ENCODE measurements at places on chromosomes 2 and 18.

DNA sequence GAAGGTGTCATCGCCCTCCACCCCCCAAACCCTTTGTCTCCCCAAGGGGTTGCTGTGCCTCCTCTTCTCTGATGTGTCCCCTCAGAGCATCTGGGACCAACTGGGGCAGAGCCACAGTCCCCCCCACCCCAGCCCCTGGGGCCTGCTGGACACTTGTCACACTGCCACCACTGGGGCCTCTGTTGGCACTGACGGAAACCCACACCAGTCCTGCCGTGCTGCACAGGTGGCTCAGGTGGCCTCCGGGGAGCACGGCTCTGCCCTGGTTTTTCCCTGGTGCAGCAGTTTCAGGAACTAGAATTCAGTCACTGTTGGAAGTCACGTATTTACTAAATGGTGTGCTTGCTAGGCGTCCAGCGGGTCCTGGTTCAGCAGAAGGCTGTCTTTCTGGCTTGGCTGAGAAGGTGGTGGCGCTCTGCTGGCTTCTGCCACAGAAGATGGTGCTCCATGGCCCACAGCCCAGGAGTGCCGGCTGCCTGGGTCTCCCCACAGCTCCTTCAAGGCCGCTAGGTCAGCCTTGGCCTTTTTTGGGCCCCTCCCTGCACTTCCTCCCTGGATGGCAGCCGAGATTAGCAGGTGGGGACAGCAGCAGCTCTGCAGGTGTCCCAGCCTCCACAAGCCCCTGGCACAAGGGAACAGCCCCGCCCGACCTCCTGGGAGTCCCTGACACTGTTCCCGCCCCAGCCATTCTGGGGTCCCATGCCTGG is 18.6 kb upstream of the KLHL30 start:
- DNase-seq: no peak

DNA sequence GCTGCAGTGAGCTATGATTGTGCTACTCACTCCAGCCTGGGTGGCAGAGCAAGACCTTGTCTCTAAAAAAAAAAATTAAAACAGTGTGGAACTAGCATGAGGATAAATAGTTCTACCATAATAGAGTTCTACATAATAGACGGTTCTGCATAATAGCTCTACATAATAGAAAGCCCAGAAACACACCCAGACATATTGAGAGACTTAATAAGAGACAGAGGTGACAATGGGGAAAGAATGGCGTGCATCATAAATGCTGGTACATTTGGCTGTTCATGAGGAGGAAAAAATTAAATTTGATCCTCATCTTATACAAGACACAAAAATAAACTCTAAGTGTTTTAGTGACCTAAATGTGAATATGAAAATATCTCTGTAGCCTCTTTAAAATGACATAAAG is 58.5 kb downstream of the PTRHD1 start:
- no peak for DNase-seq

DNA sequence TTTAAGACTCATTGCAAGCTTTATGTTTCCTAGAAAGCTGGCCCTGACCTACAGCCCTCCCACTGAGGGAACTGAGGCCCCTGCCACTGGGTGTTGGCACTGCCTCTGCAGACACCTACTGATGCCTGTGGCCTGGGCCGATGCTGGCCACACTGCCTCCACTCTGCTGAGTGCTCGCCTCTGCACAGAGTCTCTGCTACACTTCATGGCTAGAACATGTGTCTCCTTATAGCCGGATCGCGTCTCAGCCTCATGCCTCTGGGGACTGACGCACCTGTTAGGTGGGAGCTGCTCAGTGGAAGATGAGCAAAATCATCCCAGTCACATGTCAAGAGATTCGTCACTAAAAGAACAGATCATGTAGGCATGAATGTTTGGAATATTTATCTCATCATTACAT is 108.7 kb downstream of the RGPD3 start:
- no peak for DNase-seq

- no peak for DNase-seq
These were observed 44.3 kb upstream of the ASB1 start for GRCh38 chr2:238382381-238382781.
